ENCODE measurements at places on chromosomes 4 and X.

GRCh38 chrX:68915778-68916177 is 87.0 kb downstream of the EFNB1 start:
- DNase-seq: no peak

DNA sequence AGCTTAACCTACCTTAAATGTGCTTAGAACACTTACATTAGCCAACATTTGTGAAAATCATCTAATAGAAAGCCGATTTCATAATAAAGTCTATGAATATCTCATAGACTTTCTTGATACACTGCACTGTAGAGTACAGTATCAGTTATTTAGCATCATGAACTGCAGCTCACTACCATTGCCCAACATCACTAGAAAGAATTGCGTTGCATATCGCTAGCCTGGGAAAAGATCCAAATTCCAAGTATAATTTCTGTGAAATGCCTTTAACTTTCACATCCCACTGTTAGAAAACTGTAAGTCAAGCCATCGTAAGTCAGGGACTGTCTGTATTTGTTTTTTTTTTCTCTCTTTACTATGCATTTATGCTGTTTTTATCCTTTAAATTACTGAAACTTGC is 918.6 kb upstream of the PABPC4L start:
- DNase-seq: no peak

- no peak for DNase-seq
Observed at GRCh38 chr4:187258651-187259401, 535.2 kb upstream of the FAT1 start.

GRCh38 chrX:95903975-95904374 is 780.7 kb upstream of the DIAPH2 start:
- no peak for DNase-seq

DNA sequence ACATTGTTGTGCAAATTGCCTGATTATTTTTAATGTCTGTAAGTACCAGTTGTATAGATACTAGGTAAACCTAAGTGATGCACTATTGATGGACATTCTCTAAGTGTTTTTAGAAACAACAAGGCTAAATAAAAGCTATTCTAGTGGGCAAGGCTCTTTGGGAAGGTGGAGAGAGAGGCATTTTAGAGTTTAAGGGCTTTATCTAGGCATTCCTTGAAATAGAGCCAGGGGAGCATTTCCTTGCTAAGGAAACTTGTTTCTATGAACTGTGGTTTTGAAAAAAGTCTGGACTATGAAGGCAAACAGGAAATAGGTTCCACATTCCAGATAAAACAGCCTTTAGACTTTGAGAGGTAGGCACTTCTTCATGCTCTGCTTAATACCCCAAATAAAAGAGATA is 23.8 kb downstream of the BMX start:
- DNase-seq: no peak

GRCh38 chr4:14267373-14268060 is 640.0 kb upstream of the BOD1L1 start:
- no peak for DNase-seq

DNA sequence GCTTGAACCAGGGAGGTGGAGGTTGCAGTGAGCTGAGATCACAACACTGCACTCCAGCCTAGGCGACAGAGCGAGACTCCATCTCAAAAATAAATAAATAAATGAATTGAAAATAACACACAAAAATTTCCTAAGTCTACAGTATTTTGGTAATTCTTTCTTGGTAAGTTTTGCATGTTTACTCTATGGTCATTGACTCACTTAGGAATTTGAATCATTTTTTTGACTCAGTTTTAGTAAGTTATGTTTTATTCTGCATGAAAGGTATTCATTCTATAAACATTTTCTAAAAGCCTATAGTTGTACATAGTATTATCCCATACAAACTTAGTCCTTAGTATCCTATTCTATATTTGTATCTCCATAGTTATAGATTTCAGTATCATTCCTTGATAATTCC is 772.9 kb upstream of the SLIT2 start:
- DNase-seq: no peak

DNA sequence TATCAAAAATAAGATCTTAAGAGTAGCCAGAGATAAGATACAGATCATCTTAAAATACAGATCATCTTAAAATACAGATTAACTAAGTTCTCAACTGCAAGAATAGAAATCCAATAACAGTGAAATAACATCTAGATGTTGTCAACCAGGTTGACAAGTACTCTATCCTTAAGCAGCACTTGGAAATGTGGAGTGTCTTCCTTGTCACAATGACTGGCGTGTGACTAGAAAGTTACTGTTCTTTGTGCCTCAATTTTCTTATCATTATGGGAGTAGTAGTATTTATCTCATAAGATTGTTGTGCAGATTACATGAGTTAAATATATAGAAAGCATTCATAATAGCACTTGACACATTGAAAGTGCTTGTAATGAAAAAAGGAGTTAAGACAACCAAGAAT is 25.8 kb upstream of the HPGDS start:
- no peak for DNase-seq

GRCh38 chrX:23525531-23525930 is 141.8 kb upstream of the PRDX4 start:
- DNase-seq: no peak

DNA sequence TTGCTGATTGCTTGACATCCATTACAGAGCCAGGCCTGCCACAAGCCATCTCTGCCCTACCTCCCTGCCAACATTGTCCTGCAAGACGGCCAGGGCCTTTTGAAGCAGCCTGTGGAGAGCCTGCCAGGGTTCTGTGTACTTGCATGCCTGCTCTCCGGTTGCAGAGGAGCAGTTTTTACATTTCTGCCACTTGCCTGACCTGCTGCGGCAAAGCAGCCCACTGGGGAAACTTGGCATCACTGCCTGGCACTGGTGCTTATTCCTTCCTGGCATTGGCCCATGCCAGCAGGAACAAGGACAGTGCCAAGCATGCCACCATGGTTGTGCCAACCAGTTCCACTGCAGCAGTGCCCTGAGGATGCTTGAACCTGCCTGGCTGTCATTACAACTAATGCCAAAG is 167.1 kb downstream of the NHS start:
- no peak for DNase-seq

DNA sequence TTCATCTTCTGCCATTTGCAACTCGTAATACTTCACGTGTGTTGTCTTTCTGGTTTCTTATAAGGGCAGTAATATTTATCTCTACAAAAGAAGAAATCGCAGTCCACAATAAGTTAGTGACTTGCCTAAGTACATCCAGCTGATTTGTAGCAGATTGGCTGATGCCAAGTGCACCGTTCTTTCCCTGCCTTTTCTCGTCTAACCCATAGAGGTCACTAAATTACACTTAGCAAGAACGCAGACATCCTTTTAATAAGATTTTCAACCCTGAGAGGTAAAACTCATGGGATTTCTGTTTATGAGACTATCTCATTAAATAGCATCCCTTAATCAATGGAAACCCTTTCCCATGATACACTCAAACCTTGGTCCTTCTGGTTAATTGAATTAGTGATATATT is 408.6 kb upstream of the ACTRT1 start:
- DNase-seq: no peak

DNA sequence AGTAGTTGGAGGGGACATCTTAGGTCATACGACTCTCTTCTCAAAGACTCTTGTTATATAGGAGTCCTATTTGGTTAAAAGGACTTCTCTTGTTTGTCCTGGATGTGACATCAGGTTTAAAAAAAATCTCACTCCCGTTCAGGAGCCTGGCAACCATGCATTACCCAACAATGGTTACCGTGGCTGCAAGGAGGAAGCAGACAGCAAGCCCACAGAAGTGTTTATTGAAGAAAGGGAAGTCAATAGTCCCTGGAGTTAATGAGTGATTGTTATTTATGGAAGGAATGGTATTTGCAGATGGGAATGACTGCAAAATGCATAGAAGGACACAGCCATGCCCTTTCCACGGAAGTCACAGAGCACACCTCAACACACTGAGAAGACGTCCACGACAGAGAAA is 75.9 kb upstream of the ENPP6 start:
- DNase-seq: no peak

DNA sequence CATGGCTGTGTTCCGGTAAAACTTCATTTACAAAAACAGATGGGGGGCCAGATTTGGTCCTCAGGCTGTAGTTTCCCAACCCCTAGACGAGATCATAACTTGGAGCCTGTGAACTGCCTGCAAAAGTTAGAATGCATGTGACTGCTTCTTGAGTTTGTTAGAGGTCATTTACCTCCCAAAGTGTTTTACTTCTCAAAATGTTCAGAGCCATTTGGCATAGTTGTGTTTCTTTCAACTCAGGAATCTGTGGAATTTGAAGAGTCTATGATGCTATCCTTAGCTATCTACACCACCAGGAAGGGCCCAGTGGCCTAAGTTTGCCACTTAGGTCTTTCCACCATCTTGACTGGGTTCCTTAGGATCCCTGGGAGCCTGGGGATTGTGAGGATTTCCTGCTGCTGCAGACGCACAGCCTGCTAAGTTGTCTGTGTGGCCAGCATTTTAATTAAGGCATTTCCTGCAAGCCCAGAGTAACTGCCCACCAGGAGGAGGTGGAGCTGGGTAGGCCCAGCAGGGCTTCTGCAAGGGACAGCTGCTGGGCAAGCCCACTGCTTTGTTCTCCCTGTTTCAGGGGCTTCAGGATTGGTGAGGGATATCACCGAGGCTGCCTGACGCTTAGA is 53.1 kb downstream of the CCNI start:
- DNase-seq: no peak

DNA sequence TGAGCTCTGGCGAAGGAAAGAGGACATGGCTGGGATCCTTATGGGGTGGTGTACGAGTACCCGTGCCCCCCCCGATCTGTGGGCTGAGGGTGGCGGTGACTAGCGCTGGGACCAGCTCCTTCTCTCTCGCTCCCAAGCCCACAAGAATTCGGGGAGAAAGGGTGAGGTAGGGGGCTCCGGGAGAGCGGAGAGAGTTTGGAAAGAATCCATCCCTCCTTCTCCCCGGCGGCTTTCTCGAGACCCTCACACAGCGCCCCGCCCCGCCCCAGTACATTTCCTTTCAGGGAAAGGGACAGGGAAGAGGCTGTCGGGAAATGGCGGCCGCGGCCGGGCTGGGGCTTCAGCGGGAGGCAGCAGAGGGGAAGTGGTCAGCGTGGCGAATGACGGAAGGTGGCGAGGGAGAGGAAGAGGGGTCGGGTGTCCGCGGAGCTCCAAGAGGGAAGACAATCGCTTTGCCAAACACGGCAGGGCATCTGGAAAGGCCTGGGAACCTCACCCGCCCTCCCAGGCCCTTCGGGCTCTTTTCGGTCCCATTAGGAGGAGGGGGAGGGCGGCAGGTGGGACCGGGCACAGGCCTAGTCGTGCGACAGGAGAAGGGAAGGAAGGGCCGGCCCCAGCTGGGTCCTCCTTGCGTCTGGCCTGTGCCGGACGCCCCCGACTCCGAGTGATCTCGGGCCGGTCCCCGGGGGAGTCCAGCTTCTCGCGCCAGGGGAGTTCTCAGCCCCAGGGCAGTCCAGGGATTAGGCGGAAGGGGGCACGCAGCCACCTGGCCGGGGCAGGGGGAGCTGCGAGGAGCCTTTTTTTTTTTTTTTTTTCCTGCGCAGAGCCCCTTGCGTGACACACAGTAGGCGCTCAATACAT is 10.2 kb downstream of the HNRNPH2 start:
- no peak for DNase-seq

All from stimulated activated CD4-positive, alpha-beta T cell treated with anti-CD3 and anti-CD28 coated beads, TNF-alpha, amount 100 ng/mL, for 48 hours (primary cell).